ENCODE measurements at places on chromosomes 3 and 15.

DNA sequence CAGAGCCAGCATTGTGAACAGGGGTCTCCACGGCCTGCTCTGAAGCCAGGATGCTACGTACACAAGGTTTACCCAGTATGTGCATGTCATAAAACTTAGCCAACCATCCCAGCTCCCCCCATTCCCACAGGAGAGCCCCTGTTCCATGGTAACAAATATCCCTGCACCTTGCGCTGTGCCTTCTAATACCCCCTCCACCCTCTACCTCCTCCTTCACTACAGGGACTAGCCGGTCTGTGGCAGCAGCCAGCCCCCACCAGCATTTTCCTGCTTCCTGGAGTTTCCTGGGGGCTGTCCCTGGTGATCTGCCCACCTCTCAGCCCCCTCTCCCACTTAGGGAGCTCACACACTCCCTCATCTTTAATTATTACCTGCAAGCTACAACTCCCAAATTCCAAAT lies 20.4 kb downstream of the ACSBG1 start:
- no peak for DNase-seq

DNA sequence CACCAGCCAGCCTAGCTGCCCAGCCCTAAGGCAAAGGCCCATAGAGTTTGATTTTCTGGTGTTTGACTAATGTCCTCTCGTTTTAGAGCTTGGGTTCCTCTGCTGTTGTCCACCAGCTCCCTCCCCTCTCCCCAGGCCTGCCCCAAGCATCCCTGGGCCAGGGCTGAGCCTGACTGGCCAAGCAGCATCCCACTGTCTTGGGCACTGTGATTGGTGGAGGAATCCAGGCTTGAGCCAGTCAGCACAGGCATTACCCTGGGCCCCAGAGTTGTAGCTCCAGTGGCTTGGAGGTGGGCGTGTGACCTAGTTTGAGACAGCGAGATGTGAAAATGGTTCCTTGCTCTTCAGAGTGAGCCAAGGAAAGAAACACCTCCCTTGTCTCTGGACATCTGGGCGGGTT lies 155.3 kb upstream of the MEF2A start:
- DNase-seq: no peak

DNA sequence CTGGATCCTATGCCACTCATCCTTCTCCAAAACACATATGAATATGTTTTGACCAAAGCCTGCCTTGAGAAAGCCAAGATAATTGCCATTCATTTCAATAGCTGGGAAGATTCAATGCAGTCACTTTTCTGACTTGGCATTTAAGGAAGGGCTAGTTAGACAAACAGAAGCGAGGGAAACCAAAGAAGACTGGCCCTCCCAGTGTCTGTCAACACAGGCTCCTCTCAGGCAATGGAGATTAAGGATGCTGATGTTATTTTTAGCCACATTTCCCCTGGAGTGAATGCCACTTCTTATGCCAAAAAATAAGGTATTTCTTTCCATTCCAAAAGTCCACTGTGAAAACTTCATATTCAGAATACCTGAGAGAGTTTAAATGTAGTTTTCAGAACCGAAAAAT lies 101.7 kb downstream of the P3H2 start:
- no peak for DNase-seq

- no peak for DNase-seq
Observed at GRCh38 chr15:43207024-43207423, 13.8 kb downstream of the EPB42 start.

DNA sequence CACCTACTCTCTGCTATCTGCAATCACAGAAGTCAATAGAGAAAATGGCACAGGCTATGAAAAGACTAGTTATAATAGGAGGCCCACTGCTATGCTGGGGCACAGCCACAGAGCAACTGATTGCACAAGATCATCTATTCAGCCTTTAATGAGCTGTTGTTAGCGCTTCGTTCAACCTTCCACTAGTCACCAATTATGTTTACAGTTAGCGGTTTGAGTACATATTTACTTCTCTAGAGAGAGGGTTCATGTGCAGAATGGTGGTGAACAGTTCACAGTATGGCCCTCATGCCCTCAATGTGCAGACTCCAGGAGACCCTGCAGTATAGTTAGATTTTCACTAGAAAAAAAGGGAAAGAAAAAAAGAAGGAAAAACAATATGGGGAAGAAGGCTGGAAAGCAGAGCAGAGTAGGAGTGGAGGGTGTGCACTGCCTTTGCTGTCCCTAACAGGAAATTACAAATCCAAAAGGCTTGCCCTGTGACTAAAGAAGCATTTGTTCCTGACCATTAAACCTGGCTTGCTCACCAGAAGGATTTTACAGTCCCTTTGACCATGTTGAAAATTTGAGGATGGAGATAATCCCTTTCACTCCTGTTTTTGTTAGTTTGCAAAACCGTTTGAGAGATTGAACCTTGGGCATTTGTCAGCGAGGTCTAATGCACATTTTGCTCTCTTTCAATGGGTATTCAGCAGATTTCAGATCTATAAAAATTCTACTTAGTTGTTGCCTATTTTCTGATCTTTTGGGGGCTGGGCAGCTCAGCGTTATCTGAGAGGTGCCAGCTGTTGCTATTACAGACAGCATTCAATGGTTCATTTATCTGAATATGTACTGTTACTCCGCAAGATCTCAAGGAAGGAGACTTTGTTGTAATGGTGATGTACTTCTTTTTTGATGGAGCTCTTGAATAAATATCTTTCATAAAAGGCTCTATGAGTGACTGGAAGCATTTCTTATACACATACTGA lies 296.1 kb downstream of the LSAMP start:
- DNase-seq: no peak

- no peak for DNase-seq
Observed at GRCh38 chr3:44468572-44469520, 8.6 kb downstream of the ZNF445 start.

DNA sequence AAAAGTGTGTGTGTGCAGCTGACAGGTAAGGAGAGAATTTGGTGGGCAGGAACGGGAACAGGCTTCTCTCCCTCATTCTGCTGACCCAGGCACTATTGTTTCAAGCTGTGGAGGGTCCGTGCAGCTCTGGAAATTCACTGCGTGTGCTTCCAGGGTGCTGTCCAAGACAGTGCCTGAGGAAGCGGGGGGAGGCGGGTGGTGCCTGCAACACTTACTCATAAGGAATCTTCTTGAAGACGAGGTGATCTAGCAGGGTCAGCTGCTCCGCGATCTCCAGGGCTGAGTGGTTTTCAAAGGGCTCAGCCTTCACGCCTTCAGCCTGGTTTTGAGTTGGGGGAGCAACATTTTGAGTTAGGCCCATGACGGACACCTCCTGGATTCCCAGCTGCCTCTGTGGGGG lies 46.6 kb upstream of the CTSH start:
- DNase-seq: no peak

DNA sequence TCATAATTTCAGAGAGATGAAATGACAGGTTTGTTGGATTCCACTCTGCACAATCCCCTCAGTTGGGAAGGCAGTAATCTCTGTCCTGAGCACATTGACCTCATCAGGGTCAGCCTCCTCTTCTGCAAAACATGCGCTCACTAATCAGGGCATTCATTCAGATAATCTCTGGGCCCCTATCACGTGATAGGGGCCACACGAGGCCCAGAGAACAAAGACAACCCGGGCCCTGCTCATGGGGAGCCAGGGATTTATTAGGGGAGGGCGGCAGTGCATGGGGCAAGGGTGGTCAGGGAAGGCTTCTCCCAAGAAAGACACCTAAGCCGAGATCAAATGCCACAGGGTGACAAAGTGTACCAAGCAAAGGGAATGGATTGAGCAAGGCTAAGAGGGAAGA lies 1.1 kb downstream of the TCTA start:
- no peak for DNase-seq

DNA sequence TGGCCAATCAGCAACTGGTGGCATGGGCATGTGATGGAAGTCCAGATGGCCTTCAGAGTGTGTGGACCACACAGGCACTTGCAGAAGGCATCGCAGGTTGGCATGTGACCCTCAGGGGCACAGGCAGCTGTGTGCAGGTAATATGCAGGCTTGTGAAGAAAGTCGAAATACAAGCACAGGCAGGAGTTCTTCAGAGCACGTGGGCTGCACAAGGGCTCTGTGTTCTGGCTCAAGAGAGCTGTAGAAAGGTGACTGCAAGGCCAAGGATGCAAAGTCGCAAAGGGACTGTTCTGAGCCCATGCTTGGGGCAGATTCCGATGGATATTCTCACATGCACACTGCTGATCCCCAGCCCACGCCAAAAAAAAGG lies 8.3 kb downstream of the LRRC2 start:
- no peak for DNase-seq

GRCh38 chr3:46500656-46501635 lies 3.2 kb downstream of the RTP3 start:
- no peak for DNase-seq

GRCh38 chr3:55507808-55508207 lies 20.7 kb upstream of the WNT5A start:
- no peak for DNase-seq

GRCh38 chr3:64134882-64135281 lies 90.4 kb downstream of the PRICKLE2 start:
- no peak for DNase-seq

GRCh38 chr3:1269808-1270207 lies 177.0 kb downstream of the CNTN6 start:
- no peak for DNase-seq

DNA sequence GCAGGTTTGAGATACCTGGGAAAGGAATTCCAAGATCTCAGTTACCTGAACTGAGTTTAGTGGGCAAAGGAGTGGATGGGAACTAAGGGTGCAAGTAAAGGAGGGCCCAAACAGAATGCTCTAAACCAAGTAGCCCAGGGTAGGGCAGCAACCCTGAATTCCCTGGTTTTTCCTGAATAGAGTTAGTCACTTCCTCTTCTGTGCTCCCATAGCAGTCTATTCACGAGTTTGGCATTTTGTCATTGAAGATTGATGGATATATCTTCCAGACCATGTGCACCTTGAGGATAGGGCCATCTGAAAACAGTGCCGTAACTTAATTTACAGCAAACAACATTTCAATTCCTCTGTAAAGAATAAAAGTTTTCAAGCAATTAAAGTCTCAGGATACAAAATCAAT lies 18.5 kb upstream of the PTX3 start:
- no peak for DNase-seq

DNA sequence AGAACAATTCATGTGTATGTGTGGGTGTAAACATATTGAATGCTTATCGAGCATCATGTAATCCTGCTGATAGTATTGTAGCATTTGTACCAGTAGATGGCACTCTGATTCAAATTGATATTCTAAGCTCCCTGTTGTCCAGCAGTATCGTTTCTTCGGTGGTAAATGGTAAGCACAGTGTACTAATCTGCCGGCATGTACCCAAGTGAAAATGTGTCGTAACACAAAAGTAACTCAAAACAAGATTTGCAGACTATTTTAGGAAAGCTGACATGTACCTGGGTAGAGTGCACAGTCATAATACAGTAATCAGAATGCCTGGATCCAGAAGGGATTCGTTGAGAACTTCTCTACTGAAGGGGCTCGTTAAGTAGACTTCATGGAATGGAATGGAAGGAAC lies 31.7 kb upstream of the MNS1 start:
- DNase-seq: peak; percentile 57

GRCh38 chr3:64303401-64303800 lies 78.1 kb upstream of the PRICKLE2 start:
- DNase-seq: no peak

Measured in NCI-H2029 treated with DMSO at 0.1 percent for 48 hours (cell line).